Neural progenitor cell (in vitro differentiated cells): ENCODE measurements at places on chromosomes 6 and 20. TPM values are rescaled to one million over a fixed set of nuclear protein-coding genes. Genes with fewer than 3 reads are reported as not detected.

DNA sequence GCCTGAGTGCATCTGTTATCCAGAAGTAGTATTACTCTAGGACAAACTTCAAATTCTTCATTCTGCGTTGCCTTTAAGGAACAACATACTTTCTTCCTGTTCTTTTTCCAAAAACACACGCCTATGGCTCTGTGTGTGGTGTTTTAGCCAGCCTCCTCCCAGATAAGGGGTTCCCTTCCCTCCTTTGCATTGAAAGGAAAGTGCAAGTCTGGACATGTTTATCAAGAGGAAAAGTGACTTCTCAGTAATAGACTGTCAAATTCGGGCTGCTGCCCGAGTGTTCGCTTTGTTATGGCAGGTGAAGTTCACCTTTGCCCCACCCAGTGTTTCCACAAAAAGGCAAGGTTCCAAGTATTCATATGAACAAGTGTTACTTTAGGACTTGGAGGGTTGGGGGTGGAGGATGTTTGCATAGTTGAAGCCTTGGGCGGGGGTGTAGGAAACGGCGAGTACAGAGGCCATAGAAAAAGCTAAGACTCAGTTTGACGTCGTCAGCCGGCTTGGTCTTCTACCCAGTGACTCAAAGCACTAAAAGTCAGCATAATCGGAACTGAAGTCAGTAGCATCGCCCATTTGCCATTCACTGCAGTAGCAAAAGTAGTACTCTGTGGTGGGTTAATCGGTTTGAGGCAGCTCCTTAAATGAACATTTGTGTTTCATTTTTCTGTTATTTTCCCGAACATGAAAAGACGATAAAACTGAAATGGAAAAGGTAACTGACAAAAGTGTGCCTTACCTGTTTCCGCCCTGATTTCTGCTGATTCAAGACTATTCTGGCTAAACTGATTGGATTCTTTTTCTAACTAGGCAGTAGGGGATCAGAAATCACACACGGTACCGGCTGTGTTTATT is 12.5 kb downstream of the PRDM1 start:
- DNase-seq = peak; percentile 40

GRCh38 chr6:85637579-85637978 is 5.1 kb downstream of the SYNCRIP start:
- DNase-seq = no peak

DNA sequence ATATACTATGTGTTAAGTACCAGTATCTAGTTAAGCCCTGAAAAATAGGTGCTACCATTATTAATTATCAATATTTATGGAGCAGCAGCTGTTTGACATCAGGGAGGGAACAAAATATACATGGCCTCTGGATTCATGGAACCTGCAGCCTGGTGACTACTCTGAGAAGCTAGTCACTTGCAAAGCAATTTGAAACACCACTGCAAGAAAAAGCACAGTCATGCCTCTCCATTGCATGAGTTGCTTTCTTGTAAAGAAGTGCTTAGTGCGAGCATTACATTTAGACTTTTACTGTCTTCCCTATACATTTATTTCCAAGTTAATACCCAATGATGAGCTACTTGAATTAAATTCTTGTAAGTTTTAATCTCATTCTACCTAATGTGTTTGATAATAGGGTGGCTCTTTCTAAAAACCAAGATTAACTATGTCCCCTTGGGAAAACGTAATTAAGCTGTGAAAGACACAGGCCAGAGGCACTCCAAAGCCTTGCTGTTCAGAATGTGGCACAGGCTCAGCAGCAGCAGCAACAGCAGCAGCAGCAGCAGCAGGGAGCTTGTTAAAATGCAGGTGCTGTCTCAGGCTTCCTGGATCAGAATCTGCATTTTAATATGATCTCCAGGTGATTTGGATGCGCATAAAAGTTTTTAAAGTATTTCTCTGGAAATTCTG is 83.6 kb downstream of the PFDN4 start:
- peak; percentile 41 for DNase-seq

GRCh38 chr6:134299236-134299635 is 18.7 kb downstream of the SGK1 start:
- DNase-seq = no peak

- DNase-seq = peak; percentile 16
Measured at GRCh38 chr6:29967379-29968010, 25.2 kb downstream of the HLA-A start.

DNA sequence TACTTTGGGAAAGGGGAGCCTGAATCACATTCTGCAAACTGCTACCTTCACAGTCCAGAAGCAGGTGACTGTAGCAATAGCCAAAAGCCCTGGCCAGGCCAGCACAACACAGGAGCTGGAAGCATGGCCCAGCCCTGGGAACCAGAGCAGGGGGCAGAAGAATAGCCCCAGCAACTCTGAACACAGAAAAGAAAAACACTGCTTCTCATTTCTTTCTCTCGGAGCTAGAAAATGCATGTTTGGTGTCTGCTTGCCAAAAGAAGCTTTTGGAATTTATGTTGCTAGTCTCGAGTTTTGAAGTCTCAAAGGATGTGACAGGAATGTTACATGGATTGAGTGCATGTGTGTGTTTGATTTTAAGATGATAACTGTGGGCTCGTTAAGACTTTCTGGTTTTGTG is 79.8 kb upstream of the SCAF8 start:
- DNase-seq = no peak

DNA sequence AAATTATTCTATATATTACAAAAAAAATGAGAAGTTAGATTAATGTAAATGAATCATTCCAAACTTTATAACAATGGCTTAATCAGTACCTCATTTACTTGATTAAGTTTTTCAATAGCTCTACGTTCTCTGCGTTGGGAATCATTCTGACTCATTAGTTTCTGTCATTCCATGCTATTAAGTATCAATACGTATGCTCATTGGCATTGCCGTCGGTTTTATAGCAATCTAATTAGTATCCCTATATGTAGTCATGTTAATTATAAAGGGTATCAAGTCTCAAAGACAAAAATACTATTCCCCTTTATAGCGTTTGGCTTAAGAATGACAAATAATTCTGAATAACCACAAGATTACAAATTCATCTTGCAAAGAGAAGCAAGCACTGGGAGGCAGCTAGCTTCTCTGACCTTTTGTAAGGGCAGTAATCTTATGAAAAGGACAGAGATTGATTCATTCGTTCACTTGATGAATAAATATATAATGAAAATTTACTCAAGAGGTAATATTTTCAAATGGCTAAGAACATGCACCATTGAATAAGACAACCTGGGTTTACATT is 41.8 kb downstream of the OLIG3 start:
- DNase-seq = no peak

GRCh38 chr20:7744411-7744810 is 195.8 kb downstream of the HAO1 start:
- DNase-seq = no peak

DNA sequence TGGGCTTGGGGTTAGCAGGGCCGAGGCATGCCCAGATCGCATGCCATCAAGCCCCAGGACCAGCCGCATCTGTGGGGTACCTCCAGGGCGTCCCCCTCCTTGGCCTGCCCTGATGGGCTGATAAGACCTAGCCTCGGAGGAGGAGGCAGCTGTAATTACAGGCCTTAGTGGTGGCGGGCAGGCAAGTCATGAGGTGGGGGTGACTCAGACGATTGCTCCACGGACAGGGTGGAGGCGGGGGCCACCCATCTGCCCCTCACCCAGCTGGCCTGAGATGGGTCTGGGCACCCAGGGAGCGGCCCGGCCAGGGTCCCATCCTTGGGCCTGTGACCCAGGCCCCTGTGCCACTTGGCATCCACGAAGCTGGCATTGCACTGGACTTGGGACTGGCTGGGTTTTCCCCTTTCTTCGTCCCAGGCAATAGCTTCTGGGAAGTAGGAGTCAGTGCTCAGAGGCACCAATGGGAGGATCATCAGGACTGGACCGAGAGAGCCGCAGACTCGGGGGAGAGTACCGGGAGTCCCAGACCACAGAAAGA is 57.5 kb downstream of the CEBPB start:
- DNase-seq = no peak

GRCh38 chr20:50633361-50633760 is 58.0 kb downstream of the RIPOR3 start:
- no peak for DNase-seq

GRCh38 chr6:25237579-25237978 is 41.6 kb upstream of the CARMIL1 start:
- DNase-seq = no peak

GRCh38 chr6:163152701-163153100 is 261.8 kb upstream of the QKI start:
- no peak for DNase-seq

- DNase-seq = no peak
Measured at GRCh38 chr6:105001906-105002305, 45.0 kb downstream of the LIN28B start.

DNA sequence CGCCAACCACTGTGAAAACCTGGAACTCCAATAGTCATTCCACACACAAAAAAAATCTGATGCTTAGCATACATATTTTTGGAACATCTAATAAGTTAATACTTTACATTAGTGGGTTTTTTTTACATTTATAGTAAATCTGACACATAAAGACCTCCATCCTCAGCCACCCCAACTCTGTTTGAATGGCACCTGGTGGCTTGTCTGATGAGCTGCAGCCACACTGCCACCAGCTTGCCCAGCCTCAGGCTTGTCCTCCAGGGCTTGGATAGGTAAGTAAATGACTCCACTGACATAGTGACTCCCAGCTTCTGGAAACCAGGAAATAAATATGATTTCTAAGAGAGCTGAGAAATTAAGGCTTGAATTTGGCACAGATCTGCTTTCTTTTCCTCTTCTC is 71.5 kb downstream of the ZNF133 start:
- no peak for DNase-seq

DNA sequence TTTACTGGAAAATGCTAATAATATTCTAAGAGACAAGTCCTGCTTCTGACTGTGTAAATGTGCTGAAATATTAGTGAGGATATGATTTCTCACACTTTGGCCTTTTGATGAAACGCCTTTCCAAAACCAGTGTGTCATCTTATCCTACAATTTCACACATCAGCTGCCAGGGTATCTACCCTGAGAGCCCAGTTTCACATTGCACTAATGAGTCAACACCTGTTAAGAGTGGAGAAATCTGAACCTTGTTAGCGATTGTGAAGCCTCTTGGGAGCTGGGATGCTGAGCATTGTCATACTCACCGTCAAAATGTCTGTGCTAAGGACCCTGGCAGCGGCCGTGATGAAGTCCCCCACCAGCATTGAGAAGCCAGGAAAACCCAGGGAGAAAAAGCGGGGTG is 166.0 kb downstream of the RALGAPA2 start:
- no peak for DNase-seq

DNA sequence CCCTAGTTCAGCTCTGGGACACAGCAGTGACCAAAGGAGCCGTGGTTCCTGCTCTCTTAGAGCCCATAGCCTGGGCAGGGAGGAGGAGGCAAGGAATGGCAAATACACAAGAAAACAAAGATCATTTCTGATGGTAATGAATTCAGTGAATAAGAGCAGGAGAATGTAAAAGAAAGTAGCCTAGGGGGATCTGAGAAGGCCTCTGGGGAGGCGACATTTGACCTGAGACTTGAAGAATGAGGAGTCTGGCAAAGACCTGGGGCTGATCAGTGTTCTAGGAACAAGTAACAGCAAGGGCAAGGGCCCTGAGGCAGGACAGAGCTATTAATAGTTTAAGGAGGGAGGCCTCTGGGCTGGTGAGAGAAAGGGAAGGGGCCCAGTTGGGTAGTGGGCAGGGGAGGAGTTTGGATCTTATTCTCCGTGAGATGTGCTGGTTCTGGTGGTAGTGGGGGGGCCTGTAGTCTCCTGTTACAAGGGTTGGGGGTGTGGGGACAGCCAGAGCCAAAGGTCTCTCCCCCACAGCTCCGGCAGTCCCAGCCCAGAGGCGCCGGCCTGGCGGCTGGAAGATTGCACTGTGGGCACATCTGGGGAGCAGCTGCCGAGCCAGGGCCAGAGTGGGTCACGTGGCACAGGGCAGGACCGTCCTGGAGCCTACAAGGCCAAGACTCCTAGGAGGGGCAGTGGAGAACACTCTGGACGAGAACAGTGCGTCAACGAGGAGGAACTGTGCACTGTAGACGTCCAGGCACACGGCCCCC is 9.3 kb upstream of the ID1 start:
- peak; percentile 37 for DNase-seq

DNA sequence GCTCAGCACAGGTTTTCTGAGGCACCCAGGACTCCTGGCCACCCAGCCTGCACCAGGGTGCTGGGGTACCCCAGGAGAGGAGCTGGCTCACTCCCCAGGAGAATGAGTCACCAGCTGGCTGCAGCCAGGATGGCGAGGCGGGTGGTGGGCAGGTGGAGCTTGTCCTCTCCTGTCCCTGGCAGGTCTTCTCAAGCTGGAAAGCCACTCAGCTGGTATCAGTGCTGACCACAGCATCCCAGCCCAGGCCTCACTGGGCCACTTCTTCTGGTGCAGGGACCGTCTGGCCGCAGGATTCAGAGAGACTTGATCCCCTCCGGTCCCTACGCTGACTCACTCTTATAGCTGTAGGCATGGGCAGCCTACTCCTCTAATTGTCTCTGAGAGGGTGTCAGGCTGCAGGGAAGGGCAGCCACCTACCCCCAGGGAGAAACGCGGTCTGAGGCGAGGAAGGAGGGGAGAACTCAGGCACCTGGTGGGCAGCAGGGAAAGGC is 22.2 kb downstream of the TFEB start:
- DNase-seq = no peak

- DNase-seq = no peak
Measured at GRCh38 chr6:13794184-13794583, 20.2 kb downstream of the MCUR1 start.

GRCh38 chr20:32466739-32467505 is 108.8 kb downstream of the ASXL1 start:
- DNase-seq = no peak

DNA sequence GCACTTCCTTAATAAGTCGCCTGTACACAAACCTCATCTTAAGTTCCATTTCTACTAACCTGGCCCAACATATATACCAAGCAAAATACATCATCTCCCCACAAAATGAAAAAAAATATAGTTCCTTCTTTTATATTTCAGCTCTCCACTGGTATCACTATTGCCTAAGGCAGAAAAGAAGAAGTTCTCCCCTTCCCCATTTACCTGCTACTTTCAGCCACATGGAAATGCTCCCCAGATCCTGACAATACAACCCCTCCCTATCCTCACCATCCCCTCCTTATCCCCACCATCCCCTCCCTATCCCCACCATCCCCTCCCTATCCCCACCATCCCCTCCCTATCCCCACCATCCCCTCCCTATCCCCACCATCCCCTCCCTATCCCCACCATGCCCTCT is 175.7 kb downstream of the LINC00237 start:
- DNase-seq = no peak

DNA sequence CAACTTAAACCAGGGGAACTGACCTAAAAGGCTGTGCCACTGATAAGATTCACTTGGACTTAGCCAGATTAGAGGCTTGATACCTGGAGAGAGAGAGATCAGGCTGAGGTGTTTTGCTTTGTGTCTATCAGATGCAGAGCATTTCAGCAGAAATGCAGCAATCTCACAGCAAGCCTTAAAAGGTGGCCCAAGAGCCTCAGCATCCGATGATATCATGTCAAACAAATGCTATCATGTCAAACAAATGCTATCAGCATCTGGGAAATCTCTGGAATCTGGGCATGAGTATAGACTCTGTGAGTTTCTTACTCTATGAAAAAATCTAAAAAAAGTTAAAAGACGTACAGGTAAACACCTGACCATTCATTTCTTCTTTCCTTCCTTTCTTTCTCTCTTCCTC is 718.9 kb downstream of the EYS start:
- no peak for DNase-seq

GRCh38 chr6:145235207-145235606 is 500.1 kb downstream of the EPM2A start:
- no peak for DNase-seq

Gene PLCG1
- total RNA-seq = 146 and 265 TPM in 2 replicates

Gene SLC32A1
- total RNA-seq = 0.04 and 0.37 TPM in 2 replicates

Gene MYBL2
- total RNA-seq = 28.8 and 62.5 TPM in 2 replicates

Gene PSORS1C1
- total RNA-seq = not detected in 2 replicates

Gene CCN2
- 46.7 and 54.5 TPM in 2 replicates for total RNA-seq

Gene PRR18
- total RNA-seq = 0.13 and 0.40 TPM in 2 replicates

Gene IL17A
- total RNA-seq = not detected in 2 replicates

Gene SLC22A2
- total RNA-seq = not detected in 2 replicates

Gene RBM24
- 17.3 and 27.6 TPM in 2 replicates for total RNA-seq

Gene BACH2
- 3.9 and 5.3 TPM in 2 replicates for total RNA-seq
